ENCODE measurements at places on chromosomes 3 and 15.

- DNase-seq, result no peak
Measured at GRCh38 chr3:54235998-54236397, 113.6 kb downstream of the CACNA2D3 start.

DNA sequence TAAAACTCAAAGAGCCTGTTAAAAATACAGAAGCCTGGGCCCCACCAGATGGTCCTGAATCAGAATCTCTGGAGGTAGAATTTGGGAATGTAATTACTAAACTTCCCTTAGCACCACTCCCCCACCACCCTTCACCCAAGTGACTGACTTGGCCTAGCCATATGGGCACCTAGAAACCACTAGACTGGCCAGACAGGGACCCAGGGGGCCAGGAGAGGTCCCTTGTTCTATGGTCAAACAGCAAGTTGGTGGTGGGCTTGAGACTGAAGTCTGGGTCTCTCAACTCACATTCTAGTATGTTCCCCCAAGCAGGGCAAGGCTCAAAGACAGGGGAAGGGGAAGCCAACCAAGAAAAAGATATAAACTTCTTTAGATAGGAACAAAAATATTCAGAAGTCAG is 301.5 kb upstream of the TLE3 start:
- no peak for DNase-seq

DNA sequence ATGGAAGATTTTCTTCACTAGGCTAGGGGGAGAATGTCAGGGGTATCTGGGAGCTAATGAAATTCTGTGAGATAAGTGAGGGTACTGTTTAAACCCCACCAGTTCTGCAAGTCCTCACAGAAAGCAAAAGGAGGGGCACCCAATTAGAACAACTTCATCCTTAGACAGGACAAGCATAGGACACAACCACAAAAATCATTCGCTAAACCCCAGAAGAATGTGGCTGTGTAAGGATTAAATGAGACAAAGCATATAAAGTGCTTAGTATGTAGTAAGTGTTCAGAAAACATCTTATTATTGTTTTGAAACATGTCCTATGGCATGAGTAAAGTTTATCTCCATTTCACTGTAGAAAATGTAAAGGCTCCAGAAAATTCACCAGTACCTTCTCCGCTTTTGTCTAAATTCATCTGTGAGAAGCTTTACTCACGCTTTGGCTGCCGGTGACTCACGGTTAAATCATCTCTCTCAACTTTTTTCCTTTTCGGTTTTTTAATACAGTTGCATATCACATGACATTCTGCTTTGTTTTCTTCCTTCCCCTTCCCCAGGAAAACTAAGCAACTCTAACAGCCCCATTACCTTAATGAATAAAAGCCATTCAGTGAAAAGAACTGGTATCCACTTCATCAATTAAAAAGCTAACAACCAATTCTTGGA is 1.7 kb downstream of the CLRN1 start:
- no peak for DNase-seq

DNA sequence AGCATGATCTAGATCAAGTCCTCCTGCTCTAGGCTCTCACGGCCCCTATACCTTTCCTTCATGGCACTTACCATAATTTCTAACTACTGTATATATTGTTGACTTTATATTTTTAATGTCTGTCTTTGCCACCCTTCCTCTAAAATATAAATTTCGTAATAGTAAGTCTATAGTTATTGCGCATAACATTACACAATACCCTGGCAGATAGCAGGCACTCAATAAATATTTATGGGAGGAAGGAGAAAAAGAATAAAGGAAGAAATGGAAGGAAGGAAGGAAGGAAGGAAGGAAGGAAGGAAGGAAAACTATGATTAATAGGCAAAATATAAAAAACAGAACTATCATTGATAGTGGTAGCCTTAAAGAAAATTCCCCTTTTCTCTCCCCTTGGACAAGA is 190.3 kb upstream of the LMCD1 start:
- DNase-seq, result no peak

DNA sequence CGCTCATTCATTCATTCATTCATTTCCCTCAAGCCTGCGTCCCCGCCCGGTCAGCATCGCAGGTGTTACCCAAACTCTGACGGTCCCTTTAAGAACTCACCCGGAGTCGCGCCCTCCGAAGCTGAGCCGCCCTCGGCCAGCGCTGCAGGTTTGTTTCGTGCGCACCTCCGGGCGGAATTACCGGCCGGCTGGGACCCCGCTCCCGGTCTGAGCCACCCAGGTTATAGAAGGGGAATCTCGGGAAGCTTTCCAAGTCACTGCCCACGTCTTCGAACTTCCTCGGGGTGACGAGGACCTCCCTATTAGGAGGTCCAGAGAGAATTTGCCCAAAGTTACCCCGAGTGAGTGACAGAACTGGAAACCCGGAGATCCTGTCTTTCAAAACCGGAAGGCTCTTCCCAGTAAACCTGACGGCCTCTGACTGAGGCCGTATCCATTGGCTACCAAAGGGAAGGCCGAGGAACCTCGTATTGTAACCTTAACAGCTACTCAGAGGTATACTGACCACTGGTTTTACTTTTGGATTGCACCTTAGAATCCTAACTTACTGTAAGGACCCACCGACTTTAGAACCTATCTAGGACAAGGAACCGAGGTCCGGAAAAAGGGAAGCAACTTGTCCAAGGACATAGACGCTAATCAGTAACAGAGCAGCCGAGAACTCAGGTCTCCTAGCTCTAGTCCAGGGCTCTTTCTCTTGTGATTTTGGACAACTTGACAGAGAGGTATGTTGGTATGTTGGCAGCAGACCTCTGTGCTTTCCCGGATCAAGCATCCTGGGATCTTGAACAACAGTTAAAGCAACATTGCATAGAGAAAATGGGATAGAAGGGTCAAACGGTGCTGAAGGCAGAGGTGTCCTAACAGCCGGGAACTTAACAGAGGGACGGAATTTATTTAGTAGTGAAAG is 788 bp upstream of the DLG1 start:
- no peak for DNase-seq

DNA sequence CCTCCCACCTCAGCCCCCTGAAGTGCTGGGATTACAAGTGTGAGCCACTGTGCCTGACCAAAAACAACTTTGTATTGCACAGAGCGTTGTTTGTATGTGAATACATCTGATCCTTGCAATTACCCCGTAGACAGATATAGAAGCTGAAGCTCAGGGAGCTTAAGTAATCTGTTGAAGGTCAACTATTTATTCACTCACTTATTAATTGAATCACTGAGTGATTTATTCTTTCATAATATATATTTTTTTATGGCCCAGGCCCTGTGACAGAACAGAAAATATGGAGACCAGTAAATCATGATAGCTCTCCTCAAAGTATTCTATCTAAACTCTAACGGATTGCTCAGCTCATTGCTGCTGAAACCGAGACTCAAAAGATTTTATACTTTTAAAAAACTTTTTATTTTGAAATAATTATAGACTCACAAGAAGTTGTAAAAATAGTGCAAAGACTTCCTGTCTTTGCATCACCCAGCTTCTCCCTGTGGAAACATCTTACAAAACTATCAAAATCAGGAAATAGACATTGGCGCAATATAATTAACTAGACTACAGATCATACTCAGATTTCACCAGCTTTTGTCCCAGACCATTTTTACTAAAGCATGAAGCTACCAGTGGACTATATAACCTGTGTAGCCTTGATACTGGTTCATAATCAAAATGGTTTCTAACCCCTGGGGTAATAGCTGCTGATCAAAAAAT is 466.1 kb downstream of the PDCD6IP start:
- no peak for DNase-seq

DNA sequence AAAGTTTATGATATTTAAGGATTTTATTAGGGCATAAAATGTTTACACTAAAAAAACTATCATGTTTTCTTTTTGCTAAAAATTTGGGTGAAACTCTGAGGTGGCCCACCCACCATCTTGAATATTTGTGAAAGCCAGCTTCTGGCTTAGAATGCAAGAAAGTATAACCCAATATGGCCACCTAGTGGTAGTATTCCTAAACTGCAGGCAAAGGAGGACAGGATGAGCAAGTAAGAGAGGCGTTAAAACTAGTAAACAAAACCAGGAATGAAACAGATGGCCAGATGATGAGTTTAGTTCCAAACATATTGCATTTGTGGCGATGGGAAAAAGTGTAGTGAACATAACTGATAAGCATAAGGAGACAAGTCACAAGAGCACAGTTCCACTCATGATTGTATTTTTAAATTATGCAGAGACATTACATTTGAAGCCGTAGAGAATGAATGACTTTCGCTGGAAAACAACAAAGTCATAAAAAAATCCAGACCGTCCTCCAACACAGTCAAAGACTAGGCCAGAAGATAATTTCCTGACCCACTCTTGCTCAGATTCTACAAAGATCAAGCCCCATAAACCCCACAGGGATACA is 103.3 kb upstream of the PRTG start:
- peak; percentile 11 for DNase-seq

DNA sequence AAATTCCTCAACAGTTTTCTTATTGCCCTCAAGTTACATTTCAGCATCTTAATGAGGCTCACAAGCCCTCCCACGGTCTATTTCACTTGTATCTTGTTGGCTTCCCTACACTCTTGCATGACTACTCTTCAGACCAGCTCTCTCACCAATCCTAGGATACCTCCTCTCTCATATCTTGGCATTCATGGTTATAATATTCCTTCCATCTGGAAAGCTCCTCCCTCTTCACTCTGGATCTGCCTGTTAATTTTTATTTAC is 8.5 kb upstream of the CCDC80 start:
- DNase-seq, result no peak

GRCh38 chr15:100807028-100807427 is 72.6 kb upstream of the ALDH1A3 start:
- DNase-seq, result no peak

GRCh38 chr3:14847613-14848541 is 29.1 kb downstream of the FGD5 start:
- DNase-seq, result no peak

GRCh38 chr3:83039422-83039821 is 1278.0 kb upstream of the GBE1 start:
- DNase-seq, result no peak

- no peak for DNase-seq
Measured at GRCh38 chr3:109195815-109196214, 59.3 kb downstream of the C3orf85 start.

DNA sequence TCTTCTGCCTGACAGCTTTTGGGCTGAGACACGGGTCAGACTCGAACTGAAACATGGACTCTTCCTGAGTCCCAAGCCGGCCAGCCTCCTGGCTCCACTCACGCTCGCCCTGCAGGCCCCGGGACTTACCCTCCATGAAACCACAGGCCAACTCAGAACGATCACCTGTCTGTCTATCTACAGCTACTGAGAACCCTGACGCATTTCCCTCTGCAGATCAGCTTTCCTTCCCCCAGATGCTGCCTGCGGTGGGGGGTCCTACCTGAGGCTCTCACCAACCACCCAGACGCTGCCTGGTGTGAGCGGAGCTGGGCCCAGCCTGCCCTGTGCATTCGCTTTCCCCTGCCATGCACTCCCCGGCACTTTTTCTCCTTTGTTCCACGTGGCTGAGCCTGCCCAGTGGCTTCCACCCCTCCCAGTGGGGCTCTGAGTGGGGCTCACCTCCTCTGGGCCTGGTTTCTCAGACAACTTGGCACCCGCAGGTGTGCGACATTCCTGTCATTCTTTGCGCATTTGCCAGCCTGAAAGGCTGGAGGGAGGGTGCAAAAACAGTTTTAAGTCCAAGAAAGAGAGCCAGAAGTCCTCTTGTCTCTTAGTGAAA is 60.2 kb downstream of the PLXNA1 start:
- no peak for DNase-seq
